ENCODE measurements at places on chromosomes 12 and 14. TPM values are rescaled to one million over a fixed set of nuclear protein-coding genes. Genes with fewer than 3 reads are reported as not detected.

DNA sequence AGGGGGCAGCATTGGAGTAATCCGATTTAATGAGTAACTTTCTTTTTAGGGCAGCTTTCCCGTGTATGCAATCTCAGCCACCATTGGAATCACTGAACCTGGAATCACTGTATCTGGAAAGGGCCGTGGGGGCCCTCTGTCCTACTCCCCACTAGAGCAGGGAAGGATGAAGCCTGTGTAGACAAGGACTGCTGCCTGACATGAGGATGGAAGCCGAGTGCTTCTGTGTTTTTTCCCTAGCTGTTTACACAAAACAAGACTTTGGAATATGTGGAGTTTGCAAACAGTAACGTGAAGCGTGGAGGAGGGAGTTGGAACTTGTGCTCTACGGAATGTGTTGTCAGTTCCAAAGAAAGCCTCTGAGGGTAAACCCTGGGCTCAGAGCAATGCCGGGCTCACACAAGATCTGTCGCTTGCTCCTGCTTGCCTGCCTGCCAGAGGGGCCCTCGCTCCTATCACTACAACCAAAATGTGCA lies 32.4 kb upstream of the HDAC7 start:
- DNase-seq: no peak

DNA sequence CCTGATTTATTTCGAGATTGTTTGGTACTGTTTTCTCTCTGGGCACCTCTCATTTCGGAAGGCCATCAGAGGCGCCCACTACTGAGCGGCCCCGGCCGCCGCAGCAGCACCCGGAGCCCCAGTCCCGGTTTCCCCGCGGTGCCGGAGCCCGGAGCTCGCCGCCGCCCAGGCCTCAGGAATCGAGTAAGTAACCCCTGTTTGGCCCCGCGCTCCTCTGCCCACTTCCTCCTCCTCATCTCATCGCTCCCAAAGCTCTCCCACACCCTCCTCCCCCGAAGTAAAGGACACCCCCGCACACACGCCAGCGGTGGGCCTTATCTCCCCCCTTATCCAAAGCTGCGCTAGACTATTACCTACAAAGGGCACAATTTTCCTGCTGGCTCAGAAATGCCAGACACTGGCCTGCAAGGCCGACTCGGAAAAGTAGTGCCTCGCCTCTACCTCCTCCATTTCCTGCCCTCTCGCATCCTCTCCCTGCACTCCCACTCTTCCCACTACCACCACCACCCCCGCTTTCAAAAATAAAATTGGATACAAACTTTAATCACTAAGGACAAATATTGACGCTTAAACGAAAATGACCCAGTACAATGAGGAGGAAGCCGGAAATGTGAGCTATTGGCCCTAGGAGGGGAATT lies 637 bp upstream of the FOXG1 start:
- no peak for DNase-seq

DNA sequence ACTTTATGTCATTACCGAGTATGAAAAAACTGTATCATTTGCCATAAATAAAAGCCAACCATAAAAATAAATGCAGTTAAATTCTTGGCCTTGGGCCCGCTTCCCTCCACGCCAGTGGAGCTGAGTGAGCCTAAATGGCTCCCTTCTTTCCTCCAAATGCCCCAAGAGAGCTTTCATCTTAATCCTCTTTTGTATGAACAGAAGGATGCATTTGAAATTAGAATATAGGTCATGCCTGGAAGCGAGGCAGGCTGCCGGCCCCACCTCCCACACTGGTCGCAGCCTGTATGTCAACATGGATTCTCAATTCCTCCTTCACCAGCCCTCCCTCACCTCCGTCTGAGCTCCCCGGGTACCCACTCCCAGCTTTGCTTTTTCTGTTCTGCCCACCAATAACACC lies 245.7 kb downstream of the SLC15A4 start:
- DNase-seq: no peak

- peak; percentile 70 for DNase-seq
Observed at GRCh38 chr12:65891987-65892481, 67.8 kb downstream of the HMGA2 start.

The CELA1 gene
- not detected for total RNA-seq

DNA sequence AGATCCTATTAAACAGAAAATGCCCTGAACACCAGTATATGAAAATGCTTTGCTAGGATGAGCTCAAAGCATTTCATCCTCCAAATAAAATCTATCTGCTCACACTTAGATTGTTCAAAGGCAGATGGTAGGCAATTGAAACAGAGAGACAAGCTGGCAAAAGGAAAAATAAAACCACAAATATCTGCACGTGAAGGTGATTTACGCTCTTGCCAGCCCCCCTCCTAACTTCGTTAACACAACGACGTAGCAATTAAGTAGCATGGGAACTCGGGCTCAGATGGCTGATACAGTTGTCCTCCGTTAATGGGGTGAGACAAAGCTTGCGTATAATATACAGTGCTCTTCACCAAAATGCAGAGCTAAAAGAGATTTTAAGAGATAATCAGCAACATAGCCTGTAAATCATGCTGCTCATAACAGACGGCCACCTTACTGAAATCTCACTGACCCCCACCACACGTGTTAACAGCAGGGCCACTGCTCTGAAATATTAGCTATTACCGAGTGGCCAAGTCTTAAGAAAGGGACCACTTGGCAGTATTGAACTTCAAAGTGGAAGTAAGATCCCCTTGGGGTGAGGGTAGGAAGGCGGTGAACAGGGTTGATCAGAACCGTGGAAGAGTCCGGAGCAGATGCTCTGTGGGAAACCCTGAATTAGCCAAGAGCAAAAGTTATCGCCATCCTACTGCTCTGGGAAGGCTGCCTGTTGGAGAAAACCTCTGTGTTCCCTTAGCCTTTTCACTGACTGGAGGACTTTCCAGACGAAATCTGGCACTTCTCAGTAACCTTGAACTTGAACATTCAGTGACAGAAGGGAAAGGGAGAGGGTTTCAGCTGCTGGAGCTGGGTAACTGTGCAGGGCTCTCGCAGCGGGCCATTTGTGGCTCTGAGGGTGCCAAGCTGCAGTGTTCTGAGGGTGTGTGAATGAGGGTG lies 23.1 kb downstream of the ETV6 start:
- DNase-seq: no peak

The OTOGL gene
- total RNA-seq: 0.62 TPM

- no peak for DNase-seq
Observed at GRCh38 chr12:26119391-26119989, 5.3 kb downstream of the BHLHE41 start.

The RTN1 gene
- total RNA-seq: 870 TPM

The PRB2 gene
- total RNA-seq: not detected

DNA sequence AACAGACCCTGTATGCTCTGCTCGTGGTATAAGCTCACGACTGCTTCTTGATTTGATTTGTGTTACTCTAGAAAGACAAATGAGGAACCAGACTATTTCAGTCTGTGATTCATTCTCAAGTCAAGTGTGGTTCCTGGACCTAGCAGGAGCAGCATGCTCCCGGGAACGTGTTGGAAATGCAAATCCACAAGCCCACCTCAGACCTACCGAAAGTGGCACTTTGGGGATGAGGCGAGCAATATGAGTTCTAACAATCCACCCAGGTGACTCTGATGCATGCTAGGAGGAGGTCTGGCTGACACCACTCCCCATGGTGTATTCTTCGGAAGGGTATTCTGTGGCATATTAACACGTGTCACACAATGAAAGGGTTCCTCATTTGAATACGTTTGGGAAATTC lies 59.5 kb upstream of the TMX1 start:
- DNase-seq: no peak
